Activated CD4-positive, alpha-beta T cell treated with anti-CD3 and anti-CD28 coated beads for 4 hours (primary cell): ENCODE measurements at places on chromosomes 2 and 18.

DNA sequence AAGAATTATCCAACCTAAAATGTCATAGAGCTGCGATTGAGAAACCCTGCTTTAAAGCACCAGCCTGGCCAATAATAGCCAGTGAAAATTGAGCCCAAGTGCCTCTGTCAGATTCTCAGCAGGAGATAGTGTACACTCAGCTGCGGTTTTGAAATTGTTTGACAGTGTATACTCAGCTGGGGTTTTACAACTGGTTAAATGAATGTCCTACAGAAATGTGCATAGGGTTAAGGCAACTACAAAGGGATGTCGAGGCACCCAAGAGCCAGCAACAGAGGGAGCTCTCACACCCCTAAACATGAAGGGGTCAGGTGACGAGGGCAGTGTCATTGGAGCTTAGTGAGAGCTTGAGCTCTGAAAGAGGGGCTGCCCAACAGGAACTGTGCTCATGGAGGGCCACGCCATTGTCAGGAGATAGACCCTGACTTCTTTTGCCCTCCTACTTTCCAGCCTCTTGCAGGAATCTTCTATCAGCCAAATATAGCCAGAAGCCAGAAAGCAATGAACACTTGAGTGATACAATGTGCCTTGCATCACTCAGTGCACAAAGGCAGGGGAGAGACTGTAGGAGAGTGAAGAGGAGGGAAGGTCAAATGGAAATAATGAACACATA, 15.1 kb downstream of the ACTG2 start:
- DNase-seq: peak; percentile 56

DNA sequence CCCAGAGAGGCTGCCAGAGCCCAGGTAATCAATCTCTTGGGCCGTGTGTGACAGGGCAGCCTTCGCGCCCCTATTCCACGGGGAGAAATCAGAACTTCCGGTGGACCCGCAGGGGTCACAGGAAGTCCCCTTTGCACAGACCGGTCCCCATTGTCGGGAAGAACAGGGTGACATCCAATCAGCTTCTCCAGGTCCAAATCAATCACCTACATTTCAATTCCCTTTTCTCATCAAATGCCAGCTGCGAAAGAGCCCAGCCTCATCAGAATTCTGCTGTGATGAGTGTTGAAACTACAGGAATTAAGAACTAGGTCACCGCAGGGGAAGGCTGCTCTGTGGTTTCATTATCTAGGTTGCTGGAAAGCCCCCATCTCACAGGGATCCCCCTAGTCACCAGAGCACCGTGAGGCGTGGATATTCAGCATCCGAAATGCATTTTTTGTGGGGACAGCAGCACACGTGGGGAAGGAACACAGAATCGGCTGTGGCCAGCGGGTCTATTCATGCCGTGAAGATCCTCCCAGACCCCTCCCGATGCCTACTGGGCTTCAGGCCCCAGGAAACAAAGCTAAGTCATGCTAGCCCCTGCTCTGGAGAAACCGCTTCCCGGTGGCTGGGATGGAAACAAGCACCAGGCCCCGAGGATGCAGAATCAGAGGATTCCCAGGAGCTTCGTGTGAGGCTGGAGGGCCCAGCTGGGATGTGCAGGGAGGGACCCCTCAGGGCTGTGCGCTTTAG, 193.7 kb upstream of the ID2 start:
- DNase-seq: peak; percentile 62

- DNase-seq: no peak
These were observed 113.8 kb downstream of the CTAGE1 start for GRCh38 chr18:22303927-22304326.

DNA sequence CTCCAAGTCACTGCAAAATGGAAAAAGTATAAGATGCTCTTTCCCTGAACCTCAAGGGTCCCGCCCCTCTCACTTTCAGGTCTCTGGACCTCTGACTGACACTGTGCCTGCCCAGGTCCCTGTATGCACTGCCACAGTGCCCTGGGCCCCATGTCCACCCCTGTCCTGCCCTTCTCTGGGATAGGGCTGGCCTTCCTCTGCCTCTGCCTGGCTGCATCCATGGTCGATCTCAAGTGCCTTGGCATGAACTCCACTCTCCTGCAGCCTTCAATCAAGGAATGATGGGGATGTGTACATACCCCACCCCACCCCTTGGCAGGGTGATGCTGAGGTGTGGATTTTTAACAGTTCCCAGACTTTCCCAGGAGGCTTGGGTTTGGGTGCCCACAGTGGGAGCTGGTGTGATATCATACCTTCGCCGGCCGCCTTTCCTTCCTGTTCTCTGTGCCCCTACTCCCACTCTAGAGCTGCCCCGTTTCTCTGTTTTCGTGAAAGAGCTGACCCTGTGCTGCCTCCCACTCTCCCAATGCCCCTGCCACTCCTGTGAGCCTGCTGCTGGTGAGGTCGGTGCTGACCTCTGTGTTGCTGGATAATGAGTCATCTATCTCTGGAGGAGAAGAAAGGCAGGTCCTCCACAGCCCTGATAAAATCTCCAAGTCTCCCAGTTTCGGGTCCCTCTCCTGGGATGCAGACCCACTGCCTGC, 18.9 kb downstream of the PTPN18 start:
- no peak for DNase-seq

DNA sequence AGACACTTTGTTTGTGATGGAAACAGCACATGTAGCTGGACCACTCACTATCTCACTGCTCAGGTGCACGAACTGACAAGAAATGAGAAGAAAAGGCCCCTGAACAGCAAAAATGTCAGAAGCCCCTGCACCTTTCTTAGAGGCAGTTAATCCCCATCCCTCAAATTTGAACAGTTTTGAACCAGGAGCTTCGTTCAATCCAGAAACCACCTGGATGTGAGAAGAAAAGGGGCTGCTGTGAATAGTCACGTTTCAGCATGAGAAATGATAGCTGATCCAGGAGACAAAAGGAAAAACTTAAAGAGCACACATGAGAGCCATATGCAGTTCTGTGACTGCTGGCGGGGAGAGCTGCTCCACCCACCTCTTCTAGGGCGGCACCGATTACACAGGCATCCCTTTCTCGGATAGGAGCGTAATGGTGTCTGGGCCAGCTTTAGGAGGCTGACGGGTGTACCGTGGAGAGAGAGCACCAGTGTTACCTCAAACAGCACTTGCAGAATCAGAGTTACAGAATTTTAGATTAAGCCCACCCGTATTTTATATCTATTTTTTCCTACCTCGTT, 117.0 kb upstream of the EML6 start:
- peak; percentile 41 for DNase-seq

DNA sequence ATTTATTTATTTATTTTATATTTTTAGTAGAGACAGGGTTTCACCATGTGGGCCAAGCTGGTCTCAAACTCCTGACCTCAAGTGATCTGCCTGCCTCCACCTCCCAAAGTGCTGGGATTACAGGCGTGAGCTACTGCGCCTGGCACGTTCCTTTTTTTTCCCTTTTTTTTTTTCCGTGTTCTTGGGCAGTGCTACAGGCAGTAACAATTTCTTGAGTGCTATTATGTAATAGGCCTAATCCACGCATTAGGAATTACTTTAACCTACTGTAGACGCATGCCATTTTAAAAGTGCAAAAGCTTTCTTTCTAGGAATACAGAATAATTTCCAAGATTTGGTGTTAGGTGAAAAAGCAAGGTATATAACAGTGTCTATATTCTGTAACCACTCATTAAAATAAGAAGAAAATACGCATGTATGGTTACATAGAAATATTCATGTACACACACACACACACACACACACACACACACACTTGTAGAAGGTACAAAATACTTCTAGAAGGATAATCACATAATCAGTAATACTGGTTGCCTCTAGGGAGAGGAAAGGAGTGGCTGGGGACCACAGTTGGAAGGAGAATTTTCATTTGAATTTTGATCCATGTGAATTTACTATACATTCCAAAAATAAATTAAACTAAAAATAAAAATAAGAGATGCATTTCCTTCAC, 92.3 kb downstream of the METTL8 start:
- no peak for DNase-seq

- no peak for DNase-seq
These were observed 224.9 kb downstream of the VAPA start for GRCh38 chr18:10138719-10139118.

GRCh38 chr18:23166891-23167541, 31.7 kb downstream of the CABLES1 start:
- no peak for DNase-seq

DNA sequence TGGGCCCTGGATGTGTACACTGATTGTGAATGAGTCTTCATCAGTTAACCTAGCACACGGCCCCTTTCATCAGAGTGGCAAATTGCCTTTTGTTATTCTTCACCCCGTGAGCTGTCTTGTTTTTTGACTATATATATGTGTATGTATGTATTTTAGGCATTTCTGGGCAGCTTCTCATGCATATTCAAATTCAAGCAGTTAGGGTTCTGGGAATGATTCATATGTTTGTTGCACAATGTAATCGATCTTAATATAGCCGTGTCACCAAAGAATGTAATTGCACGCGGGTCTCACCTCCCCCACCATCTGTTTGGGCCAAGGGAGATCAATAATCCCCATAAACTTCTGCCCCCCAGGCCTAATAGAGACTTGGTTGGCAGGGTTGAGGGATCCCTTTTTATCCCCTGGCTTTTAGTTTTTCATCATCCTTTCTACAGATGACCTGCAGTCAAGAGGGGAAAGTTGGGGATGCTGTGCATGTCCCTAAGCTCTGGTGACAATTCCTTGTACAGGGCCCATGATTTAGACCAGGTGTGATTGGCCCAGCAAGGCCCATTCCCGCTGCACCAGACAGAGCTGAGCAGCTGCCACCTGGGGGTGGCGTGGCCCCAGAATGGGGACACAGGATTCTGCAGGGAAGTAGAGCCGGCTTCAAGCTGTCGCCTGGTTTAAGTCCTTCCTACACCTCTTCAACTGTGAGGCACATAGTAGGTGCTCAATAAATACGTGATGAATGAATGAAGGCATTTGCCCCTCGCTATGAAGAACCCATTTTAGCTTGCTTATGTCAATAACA, 19.2 kb downstream of the KCNF1 start:
- DNase-seq: no peak

GRCh38 chr2:98245491-98245890, 100.8 kb upstream of the CNGA3 start:
- no peak for DNase-seq

GRCh38 chr18:6746386-6746960, 17.0 kb downstream of the ARHGAP28 start:
- no peak for DNase-seq

GRCh38 chr2:241817126-241817820, 8.3 kb downstream of the NEU4 start:
- DNase-seq: no peak

DNA sequence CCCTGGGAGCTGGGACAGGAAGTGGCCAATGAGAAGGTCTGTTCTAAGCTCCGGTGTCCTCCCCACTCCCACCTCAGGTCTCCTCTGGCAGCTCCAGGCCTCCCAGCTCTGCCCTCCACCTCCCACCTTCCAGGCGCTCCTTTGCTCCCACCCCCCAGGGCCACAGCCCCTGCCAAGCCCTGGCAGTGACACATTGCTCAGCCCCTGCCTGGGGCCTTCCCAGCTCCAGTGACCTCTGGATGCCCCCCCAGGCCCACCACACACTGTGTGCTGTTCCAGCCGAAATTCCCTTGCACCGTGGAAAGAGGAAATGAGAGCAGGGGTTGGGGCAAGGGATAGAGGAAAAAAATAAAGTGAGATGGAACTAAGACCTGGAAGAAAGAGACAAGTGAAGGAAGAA, 289.6 kb downstream of the CYP26B1 start:
- DNase-seq: no peak

- no peak for DNase-seq
These were observed 507.9 kb upstream of the CDH2 start for GRCh38 chr18:28684746-28685355.

DNA sequence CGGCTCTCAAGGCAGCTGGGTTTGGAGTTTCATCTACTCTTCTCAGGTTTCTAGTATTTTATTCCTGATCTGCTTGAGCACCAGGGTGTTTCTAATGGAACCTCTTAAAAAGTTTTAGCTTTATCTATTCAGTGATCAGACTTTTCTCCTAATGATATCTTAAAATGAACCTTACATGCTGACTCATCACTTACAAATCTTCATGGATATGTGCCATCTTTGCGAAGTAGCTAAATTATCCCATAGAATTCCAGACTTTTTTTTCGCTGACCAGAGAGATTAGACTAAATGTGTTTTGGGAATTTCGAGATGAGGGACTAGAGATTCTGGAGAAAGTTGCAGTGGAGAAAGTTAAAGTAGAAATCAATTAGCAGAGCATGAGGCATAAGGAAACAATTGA, 401.0 kb downstream of the GRB14 start:
- DNase-seq: no peak

DNA sequence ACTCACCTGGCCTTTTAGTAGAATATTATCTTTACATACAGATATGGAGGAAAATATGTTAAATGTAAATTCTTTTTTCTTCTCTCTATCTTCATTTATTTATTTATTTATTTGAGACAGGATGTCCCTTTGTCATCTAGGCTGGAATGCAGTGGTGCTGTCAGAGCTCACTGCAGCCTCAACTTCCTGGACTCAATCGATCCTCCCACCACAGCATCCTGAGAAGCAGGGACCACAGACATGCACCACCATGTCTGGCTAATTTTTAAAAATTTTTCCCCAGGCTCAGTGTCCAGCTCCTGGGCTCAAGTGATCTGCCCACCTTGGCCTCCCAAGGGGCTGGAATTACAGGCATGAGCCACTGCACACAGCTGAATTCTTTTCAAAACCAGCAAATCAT, 20.3 kb downstream of the KYNU start:
- DNase-seq: no peak
